Right renal pelvis (tissue), 4 donors: ENCODE measurements at places on chromosomes 3 and 15.

DNA sequence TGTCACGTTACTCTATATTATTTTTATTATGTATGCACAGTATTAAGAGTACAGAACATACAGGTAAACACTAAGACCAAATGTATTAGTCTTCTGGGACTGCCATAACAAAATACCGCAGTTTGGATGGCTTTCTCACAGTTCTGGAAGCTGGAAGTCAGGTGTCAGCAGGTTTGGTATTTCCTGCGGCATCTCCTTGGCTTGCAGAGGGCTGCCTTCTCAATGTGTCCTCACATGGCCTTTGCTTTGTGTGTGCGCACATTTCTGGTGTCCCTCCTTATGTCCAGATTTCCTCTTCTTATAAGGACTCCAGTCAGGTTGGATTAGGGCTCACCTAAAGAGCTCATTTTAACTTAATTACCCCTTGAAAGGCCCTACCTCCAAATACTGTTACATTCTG lies 53.8 kb upstream of the CPOX start:
- DNase-seq, result no peak

GRCh38 chr3:195692781-195693427 lies 27.9 kb upstream of the MUC20 start:
- no peak for DNase-seq

DNA sequence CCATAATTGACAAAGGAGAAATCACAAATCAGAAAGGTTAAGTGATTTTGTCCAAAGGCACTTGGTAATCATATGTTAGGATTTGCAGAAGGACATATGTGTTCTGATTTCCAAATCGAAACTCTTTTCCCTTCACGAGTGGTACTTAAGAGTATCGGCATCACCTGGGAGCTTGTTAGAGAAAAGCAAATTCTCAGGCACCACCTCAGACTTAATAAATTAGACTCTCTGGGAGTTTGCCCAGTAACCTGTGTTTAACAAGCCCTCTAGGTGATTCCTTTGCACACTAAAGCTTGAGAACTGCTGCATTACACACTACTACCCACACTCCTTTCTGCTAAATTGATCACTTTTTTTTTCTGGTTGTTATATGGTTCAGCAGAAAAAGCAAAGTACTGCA lies 116.2 kb downstream of the SERPINI1 start:
- DNase-seq, result no peak

DNA sequence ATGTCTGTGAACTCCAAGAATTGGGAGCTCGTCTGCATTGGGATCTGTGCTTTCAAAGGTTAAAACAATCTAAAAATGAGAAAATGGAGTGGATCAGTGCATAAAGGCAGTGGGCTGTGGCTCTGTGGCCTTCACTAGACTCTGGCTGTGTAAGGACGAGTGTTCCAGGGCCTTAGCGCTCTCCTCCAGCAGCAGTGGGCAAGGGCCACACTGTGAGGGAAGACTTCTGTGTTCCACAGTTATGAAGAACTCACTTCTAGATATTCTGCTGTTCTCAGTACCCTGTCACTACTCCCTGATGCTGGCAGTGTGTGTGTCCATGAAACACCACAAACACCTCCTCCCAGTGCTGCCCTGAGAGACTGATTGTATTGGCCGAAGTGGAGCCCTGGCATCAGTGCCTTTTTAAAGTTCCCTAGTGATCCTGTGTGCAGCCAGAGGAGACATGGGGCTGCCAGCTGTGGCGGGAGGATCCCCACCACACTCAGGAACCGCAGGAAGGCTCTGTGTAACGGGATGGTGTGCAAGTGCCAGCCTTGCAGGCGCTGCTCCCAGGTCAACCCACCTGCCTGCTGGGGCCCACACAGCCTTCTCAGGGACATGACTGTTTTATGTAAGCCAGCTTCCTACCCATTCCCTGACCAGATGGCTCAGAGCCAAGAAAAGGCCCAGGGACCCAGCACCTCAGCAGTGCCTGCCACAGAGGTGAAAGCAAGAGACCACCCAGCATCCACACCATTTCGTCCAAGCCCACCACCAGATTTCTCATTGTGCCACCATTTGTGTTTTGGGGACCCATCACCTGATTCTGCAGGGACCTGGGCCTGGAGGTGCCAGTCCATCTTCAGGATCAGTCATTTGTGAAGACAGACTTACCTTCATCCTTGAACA lies 40.4 kb downstream of the ABTB1 start:
- DNase-seq, result no peak

DNA sequence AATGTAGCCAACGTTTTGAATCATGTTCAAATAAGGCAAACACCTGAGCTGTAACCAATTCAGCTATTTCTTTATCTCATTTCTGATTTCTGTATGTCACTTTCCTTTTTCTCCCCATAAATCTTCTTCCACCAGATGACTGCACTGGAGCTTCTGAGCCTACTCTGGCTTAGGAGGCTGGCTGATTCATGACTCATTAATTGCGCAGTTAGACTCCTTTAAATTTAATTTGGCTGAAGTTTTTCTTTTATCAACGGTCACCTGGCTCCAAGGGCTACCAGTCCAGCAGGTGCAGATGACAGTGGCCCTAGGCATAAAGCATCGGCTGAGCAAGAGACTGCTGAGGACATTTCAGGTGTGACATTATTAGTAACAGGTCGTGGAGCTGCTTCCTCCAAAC lies 39.6 kb upstream of the ITGA11 start:
- DNase-seq, result no peak
